Breast epithelium (tissue), 4 donors: ENCODE measurements at places on chromosomes 12 and 14. TPM values are rescaled to one million over a fixed set of nuclear protein-coding genes. Genes with fewer than 3 reads are reported as not detected.

DNA sequence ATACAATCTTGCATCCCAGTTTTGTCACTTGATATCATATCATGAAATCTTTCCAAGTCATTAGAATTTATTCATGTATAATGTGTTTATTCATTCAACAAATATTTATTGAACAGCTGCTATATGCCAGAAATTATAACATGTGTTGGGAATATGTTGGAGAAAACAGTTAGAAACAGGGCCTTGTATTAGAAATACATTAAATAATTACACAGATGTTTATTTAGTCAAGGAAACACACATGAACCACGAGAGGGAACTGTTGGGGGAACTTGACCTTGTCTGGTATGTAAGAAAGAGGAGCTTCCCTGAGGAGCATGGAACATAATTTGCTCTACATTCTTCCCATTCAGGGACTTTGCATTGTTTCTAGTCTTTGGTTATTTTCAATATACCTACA lies 191.7 kb upstream of the FRMD6 start:
- DNase-seq, result no peak
- no peaks in the 10 kb centered on the region for H3K27me3 ChIP-seq
- H3K4me1 ChIP-seq, result no peaks in the 10 kb centered on the region
- H3K36me3 ChIP-seq, result no peaks in the 10 kb centered on the region

DNA sequence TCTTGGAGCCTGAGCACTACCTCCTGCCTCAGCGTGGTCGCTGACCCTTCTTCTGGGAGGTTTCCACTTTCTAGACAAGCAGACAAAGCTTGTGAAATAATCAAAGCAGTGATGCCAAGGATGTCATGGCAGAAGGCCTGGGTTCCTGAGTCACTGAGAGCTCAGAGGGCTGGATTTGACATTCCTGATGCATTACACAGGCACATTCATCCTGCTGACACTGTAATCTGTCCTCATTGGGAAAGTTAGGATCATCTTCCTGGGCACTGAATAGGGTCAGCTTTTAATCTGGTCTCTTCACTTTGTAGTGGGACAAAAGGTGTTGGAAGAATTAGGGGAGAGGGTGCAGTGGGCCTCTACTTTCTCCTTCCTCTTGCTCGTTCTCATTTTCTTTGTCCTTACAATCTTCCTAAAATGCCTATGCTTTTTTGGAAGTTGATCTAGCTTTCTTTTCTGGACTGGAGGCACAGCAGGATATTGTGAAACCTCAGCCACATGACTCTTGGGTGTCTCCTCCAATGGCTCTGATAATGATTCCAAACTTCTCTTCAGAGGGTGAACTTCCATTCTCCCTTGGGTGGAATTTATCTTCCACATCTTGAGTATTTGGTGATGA lies 29.6 kb downstream of the EEA1 start:
- H3K27me3 ChIP-seq, result no peaks in the 10 kb centered on the region
- peak overlapping the region; percentile 76 for H3K27ac ChIP-seq
- no peaks in the 10 kb centered on the region for H3K4me1 ChIP-seq
- no peaks in the 10 kb centered on the region for H3K36me3 ChIP-seq
- peak; percentile 78 for DNase-seq
- no peak overlapping the region for H3K4me3 ChIP-seq

- H3K27me3 ChIP-seq, result no peaks in the 10 kb centered on the region
- H3K36me3 ChIP-seq, result no peaks in the 10 kb centered on the region
- no peak overlapping the region for H3K27ac ChIP-seq
- DNase-seq, result no peak
Measured at GRCh38 chr14:91277546-91278382, 33.3 kb upstream of the GPR68 start.

GRCh38 chr14:33808187-33808586 lies 142.7 kb downstream of the EGLN3 start:
- no peaks in the 10 kb centered on the region for H3K27me3 ChIP-seq
- H3K4me1 ChIP-seq, result no peaks in the 10 kb centered on the region
- H3K27ac ChIP-seq, result no peak overlapping the region
- no peaks in the 10 kb centered on the region for H3K36me3 ChIP-seq
- H3K4me3 ChIP-seq, result no peak overlapping the region

NGB gene
- not detected for total RNA-seq

SERPINA10 gene
- total RNA-seq, result not detected

WNT1 gene
- not detected for total RNA-seq

SELPLG gene
- 16.6 TPM for total RNA-seq

KRT74 gene
- not detected for total RNA-seq

NPFF gene
- 0.98 TPM for total RNA-seq

IFI27 gene
- total RNA-seq, result 101 TPM
